ENCODE measurements at places on chromosomes 12 and 14.

GRCh38 chr12:46785382-46785781, 40.4 kb downstream of the SLC38A4 start:
- DNase-seq: no peak

GRCh38 chr14:64790478-64790877, 86.3 kb downstream of the PLEKHG3 start:
- DNase-seq: no peak

- no peak for DNase-seq
Observed at GRCh38 chr14:105889666-105890473, 363.5 kb downstream of the TMEM121 start.

DNA sequence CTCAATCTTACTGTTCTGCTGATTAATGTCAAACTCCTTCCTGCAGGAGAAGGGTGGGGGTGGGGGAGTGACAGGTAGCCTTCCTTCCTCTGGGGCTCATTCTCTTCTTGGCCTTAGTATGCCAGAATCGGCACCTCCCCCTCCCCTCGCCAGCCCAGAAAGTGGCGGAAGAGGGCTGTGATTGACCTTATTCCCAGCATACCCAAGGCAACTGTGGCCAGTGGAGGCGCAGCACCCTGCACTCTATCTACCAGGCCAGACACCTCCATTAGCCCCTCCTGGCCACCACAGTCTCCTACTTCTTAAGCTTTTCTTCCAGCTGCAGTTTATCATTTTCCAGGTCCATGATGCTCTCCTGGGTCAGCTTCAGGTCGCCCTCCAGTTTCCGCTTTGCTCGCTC, 15.5 kb downstream of the MYH6 start:
- no peak for DNase-seq

DNA sequence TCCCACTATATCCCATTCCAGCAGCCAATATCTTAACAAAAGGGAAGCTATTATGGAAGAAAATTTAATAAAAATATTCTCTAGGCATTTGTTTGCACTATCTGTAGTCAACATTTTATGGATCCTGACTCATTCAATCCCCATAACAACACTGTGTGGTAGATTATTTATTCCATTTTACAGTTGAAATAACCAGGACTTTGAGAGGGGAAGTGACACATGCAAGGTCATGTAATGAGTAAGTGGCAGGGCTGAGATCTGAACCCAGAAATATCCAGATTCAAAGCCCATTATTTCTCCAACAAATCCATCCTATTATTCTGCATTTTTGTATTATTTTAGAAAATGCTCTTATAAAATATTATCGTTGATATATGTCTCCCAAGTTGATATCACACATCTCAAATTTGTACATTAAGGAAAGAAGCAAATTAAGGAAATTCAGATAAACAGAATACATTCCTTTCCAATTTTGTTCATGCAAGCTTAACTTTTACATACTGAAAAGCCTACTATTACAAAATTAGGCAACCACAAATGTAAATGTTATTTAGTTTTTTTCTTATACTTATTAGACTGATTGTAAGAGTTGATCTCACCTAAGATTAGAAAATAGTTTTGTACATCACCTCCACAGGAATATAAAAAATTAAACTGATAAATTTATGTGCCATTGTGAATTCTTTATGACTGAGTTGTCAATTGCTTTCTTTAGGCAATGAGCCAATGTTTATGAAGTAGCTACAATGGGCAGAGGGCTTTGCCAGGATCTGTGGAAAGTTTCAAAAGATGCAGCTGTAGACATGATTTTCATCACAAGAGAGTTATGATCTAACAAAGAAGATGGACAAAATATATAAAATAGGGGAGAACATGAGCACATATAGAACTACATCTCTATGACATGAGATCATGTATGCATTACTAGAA, 55.1 kb upstream of the E2F7 start:
- no peak for DNase-seq

- DNase-seq: no peak
Observed at GRCh38 chr12:89451841-89452251, 72.8 kb downstream of the GALNT4 start.

DNA sequence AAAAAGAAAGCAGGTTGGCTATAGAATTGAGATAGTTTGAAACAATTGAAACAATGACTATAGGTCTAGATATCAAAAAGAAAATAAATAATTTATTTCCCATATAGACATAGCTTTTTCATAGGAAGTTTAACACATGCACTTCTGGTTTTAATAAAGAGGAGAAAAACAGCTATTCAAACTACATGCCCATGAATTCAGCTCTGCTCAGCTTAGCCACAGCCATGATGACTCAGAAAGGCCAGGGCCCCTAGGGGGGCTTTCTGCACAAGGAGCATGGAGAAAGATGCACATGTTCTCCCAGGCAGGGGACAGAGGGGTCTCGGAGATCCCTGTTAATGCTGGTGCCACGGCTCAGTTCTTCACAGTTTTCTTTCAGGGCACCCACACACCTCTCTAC, 114.0 kb downstream of the GALC start:
- no peak for DNase-seq

All from activated T-cell treated with anti-CD3 and anti-CD28 coated beads for 1 hour (primary cell).